Right ventricle myocardium superior (tissue), 1 donor: ENCODE measurements at places on chromosomes 11 and 22.

GRCh38 chr11:95301474-95301873 lies 70.5 kb upstream of the SESN3 start:
- no peak for DNase-seq

DNA sequence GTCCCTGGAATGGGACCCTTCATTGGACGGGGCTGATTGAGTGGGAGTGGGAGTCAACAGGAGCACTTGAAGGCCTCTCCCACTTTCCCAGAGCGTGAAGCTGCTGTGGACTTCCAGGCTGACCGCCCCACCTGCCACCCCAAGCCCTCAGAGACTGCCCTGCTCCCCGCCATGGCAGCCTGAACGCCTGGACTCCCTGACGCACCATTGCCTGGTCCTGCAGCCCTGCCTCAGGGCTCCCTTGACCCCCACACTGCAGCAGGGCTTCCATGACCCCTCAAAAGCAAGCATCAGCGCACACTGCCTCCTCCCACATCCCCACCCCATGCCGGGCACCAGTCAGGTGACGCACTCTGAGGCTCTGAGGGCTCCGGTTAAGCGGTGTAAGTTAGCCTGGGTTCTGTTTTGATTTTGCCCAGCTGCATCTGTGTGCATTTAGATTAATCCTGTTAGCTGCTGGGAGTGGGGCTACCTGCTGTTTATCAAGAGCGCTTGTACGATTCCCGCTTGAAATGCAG lies 39.4 kb downstream of the TRIM29 start:
- DNase-seq = peak; percentile 13

GRCh38 chr22:40709752-40710413 lies 30.6 kb downstream of the MCHR1 start:
- DNase-seq = peak; percentile 76

- DNase-seq = no peak
Measured at GRCh38 chr22:40406063-40406890, 35.9 kb downstream of the SGSM3 start.

DNA sequence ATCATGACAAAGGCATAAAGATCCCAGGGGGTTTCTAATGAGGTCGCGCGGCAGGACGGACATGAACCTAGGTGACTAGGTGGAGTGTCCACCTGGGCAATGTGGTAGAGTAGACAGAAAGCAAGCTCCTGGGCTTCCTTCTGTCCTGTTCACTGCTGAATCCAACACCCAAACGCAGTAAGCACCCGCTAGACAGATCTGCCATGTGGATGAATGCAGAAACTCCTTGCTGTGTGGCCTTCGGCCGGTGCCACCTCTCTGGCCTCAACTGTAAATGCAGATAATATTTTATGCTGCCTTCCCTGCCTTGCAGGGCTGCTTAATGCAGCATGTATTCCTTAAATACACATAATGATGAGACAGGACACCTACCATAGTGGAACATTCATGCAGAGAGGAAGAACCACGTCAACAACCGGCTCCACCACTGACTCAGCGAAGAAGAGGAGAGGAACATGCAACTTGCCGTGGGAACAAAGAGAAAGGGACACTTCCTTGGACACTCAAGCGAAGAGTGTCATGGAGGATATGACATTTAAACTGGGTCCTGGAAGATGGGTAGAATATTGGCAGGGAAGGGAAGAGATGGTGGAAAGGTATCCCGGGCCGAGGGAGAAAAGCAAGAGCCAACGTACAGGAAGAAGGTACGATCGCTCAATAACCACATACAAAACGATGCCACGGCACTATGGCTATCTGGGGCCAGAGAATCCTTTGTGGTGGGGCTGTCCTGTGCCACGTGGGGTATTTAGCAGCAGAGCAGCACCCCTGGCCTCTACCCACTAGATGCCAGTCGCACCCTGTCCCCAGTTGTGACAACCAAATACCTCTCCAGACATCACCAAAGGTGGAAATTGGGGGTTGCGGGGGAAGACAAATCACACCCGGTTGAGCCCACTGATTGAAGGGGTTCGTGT lies 30.8 kb downstream of the MYH9 start:
- DNase-seq = no peak

DNA sequence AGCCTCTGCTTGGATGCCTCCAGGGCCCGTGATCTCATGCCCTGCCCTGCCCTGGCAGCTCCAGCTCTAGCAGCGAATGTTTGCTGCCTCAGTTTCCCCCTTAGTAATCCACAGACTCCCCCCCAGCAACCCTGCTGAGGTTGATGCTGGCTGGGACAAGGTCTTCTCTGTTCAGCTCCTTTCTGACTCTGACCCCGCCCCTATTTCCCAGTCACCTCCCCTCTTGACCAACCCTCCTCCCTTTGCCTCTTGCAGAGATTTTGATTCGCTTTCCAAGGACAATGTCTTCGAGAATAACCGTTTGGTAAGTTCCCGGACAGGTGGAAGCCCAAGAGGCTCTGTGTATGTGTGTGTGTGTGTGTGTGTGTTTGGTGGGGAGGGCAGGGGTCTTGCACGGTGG lies 5.6 kb downstream of the MICALL1 start:
- DNase-seq = no peak

DNA sequence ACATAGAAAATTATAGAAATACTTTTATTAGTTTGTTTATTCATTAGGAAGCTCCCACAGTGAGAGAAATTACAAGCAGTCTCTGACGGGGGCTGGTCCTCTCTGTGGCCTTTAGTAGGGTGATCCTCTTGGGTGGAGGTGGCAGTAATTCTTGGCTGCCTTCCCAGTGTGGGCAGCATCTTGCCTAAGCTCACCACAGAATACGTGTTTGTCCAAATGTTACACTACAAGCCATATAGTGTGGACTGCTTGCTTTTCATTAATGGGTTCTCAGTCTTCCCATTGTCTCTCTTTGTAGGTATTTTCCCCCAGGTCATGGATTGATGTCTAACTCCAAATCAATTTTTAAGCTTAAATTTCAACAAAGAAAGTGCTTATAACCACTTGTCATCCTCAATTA lies 43.3 kb downstream of the ENDOD1 start:
- no peak for DNase-seq

DNA sequence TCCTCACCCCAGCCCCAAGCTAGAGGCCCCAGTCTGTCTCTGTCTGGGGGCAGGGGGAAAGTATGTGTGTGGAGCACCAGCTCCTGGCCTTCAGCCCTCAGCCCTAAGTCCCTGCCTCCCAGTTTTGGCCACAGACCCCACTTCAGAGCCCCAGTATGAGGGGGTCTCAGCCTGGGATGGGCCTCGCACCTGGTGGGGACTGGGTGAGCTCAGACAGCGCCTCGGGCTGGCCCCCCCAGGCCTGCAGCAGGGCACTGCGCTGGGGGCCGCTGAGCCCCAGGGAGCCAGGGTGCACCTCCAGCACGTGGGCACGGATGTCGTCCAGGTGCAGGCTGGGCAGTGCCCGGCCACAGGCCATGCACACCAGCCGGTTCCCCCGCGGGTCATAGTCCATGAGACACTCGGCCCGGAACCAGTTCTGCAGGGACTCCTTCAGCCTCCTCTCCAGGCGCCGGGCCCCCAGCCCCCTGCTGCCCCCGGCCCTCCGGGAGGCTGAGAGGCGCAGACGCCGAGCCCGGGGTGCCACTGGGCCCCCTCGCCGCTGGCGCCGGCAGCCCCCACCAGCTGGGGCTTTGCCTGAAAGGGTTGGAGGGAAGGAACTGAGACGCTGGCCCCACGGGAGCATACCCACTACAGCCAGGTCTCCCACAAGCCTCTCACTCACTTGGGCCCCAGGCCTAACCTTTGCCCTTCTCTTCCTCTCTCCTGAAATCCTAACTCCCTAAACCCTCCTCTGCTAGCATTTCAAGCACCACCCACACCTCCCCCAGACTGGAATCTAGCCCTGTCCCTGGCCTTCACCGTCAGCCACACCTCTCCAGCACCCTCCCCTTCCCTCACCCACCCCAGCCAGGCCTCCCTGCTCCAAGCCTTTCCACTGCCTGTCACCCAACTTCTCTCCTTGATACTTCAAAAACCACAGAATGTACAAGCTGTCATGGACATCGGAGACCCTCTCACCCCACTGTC lies 3.6 kb downstream of the ZFTA start:
- no peak for DNase-seq

- peak; percentile 96 for DNase-seq
Measured at GRCh38 chr22:35380537-35381423, at the start of gene HMOX1. Gene HMOX1 (plus strand): TSS chr22:35381096. CDS start chr22:35381174, 78 bp downstream.

- no peak for DNase-seq
Measured at GRCh38 chr11:10550503-10551289, 9.7 kb upstream of the RNF141 start.

- no peak for DNase-seq
Measured at GRCh38 chr11:116257092-116257491, 515.7 kb downstream of the BUD13 start.

DNA sequence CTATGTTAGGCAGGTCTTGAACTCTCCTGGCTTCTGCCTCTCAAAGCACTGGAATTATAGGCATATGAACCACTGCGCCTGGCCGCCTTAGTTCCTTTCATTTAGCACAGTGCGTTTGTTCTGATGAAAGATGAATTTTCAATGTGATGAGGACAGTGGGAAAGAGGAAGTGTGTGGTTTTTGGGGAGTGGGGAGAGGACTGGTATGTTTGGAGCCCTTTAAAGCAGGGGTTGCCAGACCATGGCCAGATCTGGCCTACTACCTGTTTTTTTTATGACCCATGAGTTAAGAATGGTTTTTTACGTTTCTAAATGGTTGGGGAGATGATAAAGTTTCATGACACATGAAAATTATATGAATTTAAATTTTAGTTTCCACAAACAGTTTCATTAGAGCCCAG lies 12.5 kb downstream of the ATXN10 start:
- DNase-seq = no peak

DNA sequence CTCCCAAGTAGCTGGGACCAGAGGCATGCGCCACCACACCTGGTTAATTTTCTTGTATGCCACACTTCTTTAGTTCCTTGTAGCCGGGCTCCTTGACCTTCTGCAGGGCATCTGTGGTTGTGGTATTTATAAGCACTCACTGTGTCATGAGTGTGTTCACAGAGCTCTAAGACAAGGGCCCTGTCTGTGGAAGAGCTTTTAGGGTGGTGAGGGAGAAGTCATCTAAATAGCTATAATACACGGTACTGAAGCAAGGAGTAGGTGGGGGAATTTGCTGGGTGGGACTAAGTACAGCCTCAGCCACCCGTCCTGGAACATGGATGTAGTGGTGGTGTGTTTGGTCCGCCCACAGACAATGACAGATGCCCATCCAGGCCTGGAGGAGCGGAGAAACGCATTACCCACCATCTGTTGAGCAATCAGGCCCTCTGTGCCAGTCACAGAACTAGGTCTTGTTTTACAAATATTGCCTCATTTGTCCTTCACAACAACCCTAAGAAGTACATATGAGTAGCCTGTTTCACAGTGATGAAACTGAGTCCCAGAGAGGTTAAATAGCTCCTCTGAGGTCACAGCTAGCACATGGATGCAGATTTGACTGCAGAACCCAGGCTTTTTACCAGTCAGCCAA lies 10.1 kb downstream of the ACO2 start:
- no peak for DNase-seq

DNA sequence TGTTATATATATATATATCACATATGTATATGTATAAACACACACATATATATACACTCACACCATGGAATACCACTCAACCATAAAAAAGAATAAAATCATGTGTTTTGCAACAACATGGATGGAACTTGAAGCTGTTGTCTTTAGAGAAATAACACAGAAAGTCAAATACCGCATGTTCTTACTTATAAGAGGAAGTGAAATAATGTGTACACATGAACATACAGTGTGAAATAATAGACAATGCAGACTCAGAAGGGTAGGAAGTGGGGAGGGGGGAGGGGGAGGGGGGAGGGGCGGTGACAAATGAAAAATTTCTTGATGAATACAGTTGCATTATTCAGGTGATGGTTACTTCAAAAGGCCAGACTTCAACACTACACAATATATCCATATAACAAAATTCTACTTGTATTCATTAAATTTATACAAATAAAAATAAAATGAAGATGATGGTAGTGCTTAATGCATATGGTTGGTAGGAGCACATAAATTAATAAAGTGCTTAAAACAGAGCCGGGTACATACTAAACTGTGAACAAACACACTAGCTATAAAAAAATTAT lies 5.8 kb upstream of the OR5B2 start:
- DNase-seq = no peak

DNA sequence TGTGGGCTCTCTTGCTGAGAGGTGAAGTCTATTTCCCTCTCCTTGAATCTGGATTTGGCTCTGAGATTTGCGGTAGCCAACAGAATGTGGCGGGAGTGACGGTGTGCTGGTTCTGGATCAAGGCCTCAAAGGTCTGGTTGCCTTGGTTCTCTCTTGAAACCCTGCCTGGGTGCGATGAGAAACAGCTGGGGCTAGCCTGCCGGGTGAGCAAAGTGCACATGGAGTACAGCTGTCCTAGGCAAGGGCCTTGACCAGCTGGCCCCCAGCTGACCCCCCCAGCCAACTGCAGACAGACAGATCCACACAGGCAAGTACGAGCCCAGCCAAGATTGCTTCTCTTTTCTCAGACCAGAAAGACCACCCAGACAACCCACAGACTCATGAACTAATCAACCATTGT lies 10.8 kb downstream of the SUN2 start:
- no peak for DNase-seq

DNA sequence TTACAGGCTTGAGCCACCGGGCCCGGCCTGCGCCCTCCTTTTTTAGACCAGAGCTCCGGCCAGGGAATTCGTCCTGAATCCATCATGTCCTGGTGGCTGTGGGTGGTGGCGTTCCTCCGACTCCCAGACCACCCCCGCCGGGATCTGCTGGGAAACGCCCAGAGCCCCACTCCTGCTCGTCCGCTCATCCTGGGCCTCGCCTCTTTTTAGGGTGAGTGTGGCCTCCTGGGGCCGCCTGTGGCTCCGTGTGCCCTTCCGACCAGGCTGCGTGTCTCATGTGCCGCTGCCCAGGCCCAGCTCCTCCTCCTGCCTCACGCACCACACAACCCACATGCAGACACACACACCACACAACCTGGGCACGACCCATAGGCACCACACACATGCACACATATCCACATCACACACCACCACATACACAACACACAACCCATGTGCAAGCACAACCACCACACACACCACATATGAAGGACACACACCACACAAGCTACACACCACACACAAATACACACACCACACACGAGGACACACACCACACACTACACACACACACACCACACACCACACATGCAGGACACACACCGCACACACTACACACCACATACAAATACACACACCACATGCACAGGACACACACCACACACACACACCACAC lies 946.2 kb downstream of the BRD1 start:
- DNase-seq = peak; percentile 27

GRCh38 chr11:65743681-65744025 lies 23.1 kb upstream of the RNASEH2C start:
- DNase-seq = no peak

DNA sequence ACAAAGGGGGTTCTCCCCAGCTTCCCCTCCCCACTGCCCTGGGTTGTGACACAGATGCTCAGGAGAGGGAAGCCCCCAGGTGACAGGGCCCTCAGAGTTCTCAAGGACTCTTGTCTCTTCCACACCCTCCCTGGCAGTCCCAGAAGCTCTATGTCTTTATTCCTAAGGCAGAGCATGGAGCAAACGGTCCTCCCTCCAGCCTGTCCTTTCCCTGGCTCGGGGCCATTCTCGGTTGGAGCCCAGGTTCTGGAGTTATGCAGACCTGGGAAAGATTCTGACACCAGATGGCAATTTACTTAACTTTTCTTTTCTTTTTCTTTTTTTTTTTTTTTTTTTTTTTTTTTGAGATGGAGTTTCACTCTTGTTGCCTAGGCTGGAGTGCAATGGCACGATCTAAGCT lies 186.6 kb downstream of the CEP164 start:
- no peak for DNase-seq

GRCh38 chr22:41935015-41935351 lies 8.4 kb upstream of the TNFRSF13C start:
- peak; percentile 69 for DNase-seq
